ENCODE measurements at places on chromosomes 6 and 20. TPM values are rescaled to one million over a fixed set of nuclear protein-coding genes. Genes with fewer than 3 reads are reported as not detected.

The PSORS1C2 gene
- not detected for total RNA-seq

The ACTL10 gene
- total RNA-seq: not detected

The ADGRB3 gene
- total RNA-seq: not detected

The FUCA2 gene
- total RNA-seq: 52.4 TPM

The ZC2HC1B gene
- total RNA-seq: not detected

The CDSN gene
- total RNA-seq: 0.05 TPM

The FKBP1C gene
- total RNA-seq: 1.8 TPM

The TSPO2 gene
- total RNA-seq: not detected

The PHACTR1 gene
- total RNA-seq: not detected

The GSTA2 gene
- total RNA-seq: not detected

The CTCFL gene
- not detected for total RNA-seq

The MATN4 gene
- 0.09 TPM for total RNA-seq

The PKIB gene
- total RNA-seq: 0.53 TPM

The FOXF2 gene
- total RNA-seq: 23.1 TPM

The ASIP gene
- not detected for total RNA-seq

The HLA-DOA gene
- not detected for total RNA-seq

The PXDC1 gene
- 18.1 TPM for total RNA-seq

The SDCBP2 gene
- total RNA-seq: 2.1 TPM

All from A549 treated with Mapracorat at 1 μM for 4 hours (cell line).